ENCODE measurements at places on chromosomes 1 and 21.

DNA sequence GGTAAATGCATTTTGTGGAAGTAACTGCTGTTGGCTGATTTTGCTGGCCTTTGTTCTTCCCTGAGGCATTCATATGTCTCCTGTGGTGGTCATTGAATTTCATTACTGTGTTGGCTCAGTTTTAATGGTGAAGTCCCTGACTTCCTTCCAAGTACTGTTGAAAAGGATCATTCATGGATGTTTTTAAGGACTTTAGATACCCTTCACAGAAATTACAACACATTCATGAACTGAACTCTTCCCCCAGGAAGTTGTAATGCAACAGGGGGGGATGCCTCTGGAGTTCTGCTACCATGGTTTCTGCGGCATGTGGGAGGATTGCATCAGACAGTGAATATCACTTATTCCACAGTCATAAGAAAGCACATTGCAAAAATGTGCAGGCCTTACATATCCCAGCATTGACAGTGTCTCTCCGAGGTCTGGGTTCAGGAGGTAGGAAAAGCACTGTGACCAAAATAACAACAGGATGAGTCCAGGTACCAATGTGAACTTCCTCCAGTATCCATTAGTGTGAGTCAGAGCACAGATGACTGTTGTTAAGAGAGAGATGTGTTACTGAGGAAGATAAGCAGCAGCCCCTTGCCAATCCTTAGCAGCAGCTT lies 2.1 kb upstream of the RAB3GAP2 start:
- DNase-seq: no peak

DNA sequence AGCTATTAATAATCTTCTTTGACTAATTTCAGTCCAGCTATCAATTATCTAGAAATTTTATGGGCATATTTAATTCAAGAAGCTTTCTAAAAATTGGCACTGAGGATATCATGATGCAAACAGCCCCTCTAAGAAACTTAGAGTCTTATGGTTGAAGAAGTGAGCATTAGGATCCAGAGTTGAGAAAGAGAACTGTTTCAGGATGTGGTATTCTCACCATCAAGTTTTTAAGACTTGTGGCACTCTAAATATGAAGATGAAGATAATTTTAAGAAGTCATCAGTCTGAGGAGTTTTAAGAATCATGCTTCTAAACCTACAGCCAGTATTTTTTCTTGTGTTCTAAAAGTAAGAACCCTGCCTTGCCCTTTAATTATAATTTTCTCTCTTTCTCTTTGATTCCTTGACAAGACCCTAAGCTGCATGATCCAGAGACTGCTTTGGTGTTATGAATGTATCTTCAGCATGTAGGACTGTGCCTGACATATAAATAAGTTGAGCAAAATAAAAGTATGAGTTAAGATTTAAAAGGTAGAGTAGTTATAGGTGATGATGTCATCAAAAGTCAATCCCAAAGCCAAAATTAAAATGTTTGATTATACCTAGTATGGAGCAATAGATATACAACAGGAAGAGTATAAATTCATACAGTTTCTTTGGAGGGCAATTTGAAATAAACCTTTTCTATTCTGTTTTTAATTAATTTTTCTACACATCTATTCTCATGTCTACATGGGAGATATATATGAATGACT lies 39.1 kb downstream of the RPS6KC1 start:
- DNase-seq: no peak

DNA sequence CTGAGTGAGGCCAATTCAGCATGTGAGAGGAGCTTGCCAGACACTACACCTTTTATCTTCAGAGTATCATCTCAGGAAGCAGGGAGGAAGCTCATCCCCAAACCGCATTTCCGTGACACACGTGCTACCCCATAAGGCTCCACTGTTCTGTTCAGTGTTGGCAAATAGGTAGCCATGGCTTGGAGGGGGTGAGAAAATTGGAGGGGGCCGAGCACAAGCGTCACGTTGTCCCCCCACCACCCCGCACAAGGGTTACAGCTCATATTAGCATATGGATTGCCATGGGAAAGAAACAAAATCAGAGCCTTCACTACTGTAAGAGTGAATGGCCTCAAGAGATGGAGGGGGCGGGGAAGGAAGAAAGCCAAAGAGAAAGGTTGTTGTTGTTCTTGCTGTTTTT lies 46.7 kb downstream of the OLIG1 start:
- DNase-seq: no peak

GRCh38 chr1:119815361-119815760 lies 4.1 kb upstream of the REG4 start:
- DNase-seq: no peak

DNA sequence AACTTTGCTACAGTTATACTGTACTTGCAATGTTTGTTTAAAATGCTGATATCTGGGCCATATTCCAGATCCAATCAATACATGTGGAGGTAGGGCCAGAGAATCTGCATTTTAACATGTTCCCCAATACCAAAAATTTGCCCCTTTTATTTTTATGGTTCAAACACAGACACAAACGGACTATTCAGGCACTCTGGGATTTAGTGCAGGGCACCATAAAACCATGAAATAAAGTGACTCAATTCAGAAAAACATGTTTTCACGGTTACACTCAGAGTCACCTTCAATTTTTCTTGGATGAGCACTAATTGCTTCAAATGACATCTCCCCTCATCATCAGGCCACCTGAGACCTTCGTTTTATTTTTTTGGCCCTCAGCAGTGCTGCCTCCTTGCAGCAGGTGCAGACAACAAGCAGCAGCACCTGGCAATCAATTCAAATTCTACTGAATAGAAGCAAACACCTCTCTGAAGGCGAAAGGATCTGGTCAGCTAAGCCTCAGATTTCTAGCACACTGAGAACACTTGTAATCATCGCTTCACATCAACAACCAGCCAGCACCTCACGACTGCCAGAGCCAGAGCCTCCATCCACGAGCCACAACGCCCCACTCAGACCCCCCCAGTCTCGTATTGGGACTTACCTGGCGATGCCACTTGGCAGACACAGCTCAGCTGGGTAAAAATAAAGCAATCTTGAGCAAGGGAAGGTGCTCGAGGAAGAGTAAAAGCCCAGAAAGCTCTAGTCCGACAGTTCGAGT lies 1.1 kb downstream of the ERO1B start:
- no peak for DNase-seq

DNA sequence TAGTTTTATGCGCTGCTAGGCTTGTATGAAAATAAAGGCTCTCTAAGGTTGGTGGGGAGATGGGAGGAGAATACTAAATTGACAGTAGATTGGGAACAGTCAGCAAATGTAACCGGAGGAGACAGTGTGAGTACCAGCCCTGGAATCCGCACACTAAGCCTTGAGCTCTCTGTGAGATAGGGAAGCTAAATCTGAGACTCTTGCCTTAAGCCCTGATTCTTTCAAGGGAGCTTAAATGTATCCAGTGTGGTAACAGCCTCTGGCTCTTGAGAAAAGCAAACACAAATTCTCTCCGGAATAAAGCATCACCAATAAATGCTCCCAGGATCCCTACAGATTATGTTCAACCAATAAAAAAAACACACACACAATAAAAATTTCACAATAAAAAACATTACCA lies 33.0 kb upstream of the PDPN start:
- no peak for DNase-seq

Data from GM12864 (cell line).